ENCODE measurements at places on chromosomes 2 and 18.

GRCh38 chr18:58338961-58339592 lies 289.8 kb downstream of the ALPK2 start:
- peak; percentile 88 for DNase-seq

- no peak for DNase-seq
Measured at GRCh38 chr2:179467111-179467510, 202.5 kb upstream of the SESTD1 start.

DNA sequence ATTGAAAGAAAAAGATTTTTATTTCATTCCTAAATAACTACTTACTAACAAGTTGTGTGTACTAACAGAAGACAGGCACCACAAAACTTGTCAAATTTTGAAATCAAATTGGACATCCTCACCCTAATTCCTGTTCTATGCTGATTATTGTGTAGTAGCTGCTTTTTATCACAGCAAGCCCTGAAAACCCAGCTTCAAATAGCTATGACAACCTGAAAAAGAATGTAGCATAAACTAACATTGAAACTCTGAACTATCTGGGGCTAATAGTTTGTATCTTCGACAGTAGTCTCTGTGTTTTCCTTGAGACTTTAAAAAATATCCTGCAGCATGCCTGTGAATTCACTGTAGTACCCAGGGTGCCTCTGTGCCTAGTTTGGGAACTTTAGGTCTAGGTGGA lies 122.6 kb downstream of the WDPCP start:
- no peak for DNase-seq

- no peak for DNase-seq
Measured at GRCh38 chr2:31328026-31328425, 86.5 kb downstream of the XDH start.

DNA sequence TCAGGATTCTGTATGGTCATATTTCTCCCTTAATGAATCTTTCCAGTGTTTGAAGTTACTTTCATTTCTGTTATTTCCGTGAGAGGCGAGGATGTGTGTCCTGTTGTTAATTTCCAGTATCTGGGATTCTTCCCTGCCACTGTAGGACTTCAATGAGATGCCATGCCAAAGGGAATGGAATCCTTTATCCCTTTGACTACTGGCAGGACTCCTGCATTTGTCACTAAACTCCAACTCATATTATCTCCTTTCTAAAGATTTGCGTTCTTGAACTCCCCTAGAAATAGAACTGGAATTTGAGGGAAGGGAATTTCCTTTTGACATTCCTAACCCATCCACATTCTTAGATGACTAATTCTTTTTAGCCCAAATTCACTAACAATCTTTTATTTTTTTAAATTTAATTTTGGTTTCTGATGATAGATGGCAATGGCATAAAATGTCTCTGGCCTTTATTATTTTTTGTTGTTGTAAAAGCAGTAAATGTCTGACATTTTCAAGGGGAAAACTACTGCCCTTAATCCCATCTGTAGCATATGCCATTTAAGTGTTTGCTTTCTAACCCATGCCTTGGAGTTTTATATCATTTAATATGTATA lies 87.8 kb upstream of the EML6 start:
- DNase-seq, result no peak

DNA sequence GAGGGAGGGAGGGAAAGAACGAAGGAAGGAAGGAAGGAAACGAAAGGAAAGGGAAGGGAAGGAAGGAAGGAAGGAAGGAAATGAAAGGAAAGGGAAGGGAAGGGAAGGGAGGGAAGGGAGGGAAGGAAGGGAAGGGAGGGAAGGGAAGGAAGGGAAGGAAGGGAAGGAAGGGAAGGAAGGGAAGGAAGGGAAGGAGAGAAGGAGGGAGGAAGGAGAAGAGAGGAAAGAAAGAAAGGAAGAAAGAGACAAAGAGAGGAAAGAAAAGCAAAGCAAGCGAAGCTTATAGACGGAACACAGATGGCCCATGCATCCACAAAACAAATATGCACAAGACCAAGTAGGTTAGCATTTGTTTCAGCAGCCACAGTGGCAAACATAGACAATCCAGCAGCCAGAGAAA lies 20.4 kb upstream of the GALNT3 start:
- DNase-seq, result no peak

GRCh38 chr2:228917220-228917619 lies 353.9 kb downstream of the PID1 start:
- DNase-seq, result no peak

DNA sequence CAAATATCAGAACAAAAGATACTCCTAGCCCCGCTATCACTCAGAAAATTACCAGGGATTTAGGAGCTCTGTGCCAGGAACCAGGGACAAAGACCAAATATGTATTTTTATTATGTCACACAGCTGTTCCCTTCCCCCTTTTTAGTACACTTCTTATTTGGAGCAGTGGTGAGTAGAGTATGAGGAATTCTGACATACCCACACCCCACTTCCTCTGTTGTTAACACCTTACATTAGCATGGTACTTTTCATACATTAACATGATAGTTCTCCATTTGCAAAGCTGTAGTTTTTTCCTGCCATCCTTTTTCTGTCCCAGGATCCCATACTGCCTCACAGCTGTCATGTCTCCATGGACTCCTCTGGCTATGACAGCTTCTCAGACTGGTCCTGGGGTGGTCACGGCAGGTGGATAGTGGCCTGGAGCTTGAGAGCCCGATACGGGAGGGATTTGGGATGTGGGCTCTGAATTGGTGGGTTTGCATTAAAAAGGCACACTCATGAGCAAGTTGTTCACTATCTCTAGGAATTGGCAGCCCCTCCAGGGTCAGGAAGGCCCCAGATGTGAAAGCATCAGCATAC lies 100.2 kb downstream of the SH3RF3 start:
- DNase-seq, result no peak

DNA sequence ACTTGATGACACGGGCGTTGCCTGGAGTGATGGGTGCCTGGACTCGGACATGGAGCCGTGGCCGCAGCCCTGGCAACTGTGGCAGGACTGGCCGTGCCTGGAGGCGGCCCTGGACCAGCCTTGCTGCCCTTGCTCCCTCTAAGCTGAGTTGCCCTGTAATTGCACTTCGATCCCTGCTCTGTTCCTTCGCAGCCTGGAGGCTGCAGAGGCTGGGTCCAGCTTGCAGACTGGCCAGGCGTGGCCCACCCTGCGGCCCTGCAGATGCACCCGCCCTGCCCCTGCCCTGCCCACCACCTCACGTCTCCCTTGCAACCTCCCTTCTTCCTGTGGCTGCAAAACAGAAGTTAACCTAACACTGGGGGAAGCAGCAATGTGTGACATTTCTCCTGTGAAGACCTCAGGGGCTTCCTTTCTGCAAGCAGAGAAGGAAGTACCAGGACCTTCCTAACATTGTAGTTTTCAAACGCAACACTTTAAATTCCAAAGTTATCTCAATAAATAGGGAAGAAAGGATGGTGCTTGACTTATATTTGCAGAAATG lies 174.6 kb upstream of the TPO start:
- DNase-seq, result no peak

- DNase-seq, result no peak
Measured at GRCh38 chr2:85971366-85971765, 82.6 kb upstream of the ST3GAL5 start.

GRCh38 chr2:43438342-43438741 lies 157.5 kb downstream of the THADA start:
- no peak for DNase-seq

- DNase-seq, result no peak
Measured at GRCh38 chr2:200821686-200822245, 10.1 kb downstream of the BZW1 start.

GRCh38 chr2:222448748-222449181 lies 24.4 kb downstream of the SGPP2 start:
- DNase-seq, result peak; percentile 46

Data from left hindlimb (tissue), 1 donor.